ENCODE measurements at places on chromosomes 16 and 17. TPM values are rescaled to one million over a fixed set of nuclear protein-coding genes. Genes with fewer than 3 reads are reported as not detected.

The KRTAP2-1 gene
- not detected for total RNA-seq

The SALL1 gene
- 5.9 TPM for total RNA-seq

The NTN1 gene
- 16.7 TPM for total RNA-seq

The KRTAP4-9 gene
- not detected for total RNA-seq

The KIFC3 gene
- 84.1 TPM for total RNA-seq

The ZBTB4 gene
- 35.8 TPM for total RNA-seq

The KCNAB3 gene
- 8.0 TPM for total RNA-seq

The AARS1 gene
- 98.4 TPM for total RNA-seq

The HEATR9 gene
- total RNA-seq = not detected

The ABCA5 gene
- 84.1 TPM for total RNA-seq

The KRTAP1-1 gene
- not detected for total RNA-seq

The ZSCAN10 gene
- total RNA-seq = not detected

The TSNAXIP1 gene
- total RNA-seq = 5.2 TPM

The ZKSCAN2 gene
- 21.2 TPM for total RNA-seq

The NUPR1 gene
- 2.5 TPM for total RNA-seq

The PRR29 gene
- total RNA-seq = 0.44 TPM

The ITPRIPL2 gene
- 25.5 TPM for total RNA-seq

The KRT31 gene
- not detected for total RNA-seq

The MPV17L gene
- 12.5 TPM for total RNA-seq

The SLC16A6 gene
- 8.7 TPM for total RNA-seq

The TBC1D3B gene
- total RNA-seq = 4.7 TPM

The CANT1 gene
- total RNA-seq = 27.5 TPM

The DYNLRB2 gene
- 0.93 TPM for total RNA-seq

The KCNH4 gene
- total RNA-seq = not detected

The RND2 gene
- total RNA-seq = 8.2 TPM

The MSI2 gene
- 166 TPM for total RNA-seq

Measured in camera-type eye (tissue), 1 donor.